Stimulated activated CD4-positive, alpha-beta T cell treated with anti-CD3 and anti-CD28 coated beads, Interleukin-12 subunit alpha, Interleukin-12 subunit beta, amount 100 ng/mL, for 4 hours (primary cell): ENCODE measurements at places on chromosomes 5 and 9.

GRCh38 chr9:121204611-121205010 is 2.9 kb upstream of the RAB14 start:
- DNase-seq: no peak

GRCh38 chr9:97997330-97998276 is 14.5 kb downstream of the ANP32B start:
- DNase-seq: no peak

DNA sequence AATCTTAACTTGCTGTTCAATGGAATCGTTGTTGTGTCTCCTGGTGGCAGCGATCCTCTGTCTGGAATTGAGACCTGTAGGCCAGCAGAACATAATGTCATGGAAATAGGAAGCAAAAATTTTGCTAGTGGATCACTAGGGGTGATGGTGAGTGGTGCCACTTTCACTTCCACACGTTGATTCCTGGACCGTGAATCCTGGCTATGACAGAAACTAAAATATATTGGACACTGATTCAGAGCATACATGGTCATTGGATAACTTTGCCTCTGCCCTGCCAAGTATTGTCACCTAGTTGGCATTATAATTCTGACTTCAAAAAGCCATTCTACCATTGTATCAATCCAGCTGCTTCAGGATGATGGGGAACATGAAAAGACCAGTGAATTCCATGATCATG is 353.2 kb downstream of the IRX1 start:
- no peak for DNase-seq

GRCh38 chr9:134061688-134062371 is 6.0 kb downstream of the BRD3 start:
- DNase-seq: no peak

DNA sequence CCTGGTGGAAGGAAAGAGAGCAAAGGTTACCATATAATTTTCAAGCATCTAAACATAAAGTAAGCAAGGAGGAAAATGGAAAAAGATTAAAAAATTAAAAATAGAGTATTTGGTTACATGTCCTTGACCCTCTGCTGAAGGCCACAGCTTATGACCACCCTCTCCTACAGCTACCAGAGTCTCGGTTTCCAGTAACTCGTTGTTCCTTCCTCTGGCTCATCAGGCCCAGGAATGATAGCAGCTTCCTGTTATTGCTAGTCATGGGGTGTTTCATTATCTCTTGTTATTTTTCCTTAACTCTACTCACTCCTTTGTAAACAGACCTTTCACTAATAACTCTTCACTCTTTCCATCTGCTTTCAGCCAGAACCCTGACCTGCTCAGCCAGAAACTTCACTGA is 102.2 kb downstream of the YTHDC2 start:
- DNase-seq: no peak

DNA sequence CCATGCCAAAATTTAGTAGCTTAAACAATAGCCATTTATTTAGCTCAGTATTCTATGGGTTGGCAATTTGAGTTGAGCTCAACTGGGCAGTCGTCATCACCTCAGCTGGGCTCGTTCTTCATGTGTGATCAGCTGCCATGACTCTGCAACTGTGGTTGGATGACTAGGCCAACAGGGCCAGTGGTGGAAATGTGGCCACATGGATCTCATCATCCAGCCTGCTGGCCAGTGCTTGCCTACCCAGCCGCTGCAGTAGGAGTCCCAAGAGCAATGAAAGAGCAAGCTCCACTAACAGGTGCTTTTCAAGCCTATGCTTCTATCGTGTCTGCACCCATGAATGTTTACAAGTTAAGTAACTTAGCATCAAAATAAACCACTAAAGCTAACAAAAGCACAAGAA is 158.0 kb downstream of the ATPSCKMT start:
- no peak for DNase-seq

DNA sequence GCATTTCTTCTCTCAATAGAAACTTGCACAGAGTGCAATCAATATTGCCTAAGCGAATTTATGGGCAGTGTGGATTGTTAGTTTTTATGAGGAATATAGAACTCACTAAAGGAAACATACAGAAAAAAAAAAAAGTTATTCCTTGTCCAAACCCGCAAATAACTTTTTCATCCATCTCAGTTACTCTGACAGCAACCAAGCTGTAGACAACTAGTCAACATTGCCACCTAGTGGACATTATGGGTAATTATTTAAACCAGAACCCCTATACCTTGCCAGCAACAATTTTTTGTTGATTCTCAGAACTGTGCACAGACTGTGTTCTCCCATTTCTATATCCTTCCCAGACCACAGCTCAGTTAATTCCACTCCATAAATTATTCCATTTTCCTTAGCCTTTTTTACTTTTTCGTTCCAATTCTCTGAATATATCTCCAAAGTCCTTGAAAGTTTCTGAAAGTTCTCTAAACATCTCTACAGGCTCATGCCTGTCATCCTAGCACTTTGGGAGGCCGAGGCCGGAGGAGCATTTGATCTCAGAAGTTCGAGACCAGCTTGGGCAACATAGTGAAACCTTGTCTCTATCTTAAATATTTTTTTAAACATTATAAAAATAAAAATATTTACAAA is 2.6 kb upstream of the AFAP1L1 start:
- no peak for DNase-seq

DNA sequence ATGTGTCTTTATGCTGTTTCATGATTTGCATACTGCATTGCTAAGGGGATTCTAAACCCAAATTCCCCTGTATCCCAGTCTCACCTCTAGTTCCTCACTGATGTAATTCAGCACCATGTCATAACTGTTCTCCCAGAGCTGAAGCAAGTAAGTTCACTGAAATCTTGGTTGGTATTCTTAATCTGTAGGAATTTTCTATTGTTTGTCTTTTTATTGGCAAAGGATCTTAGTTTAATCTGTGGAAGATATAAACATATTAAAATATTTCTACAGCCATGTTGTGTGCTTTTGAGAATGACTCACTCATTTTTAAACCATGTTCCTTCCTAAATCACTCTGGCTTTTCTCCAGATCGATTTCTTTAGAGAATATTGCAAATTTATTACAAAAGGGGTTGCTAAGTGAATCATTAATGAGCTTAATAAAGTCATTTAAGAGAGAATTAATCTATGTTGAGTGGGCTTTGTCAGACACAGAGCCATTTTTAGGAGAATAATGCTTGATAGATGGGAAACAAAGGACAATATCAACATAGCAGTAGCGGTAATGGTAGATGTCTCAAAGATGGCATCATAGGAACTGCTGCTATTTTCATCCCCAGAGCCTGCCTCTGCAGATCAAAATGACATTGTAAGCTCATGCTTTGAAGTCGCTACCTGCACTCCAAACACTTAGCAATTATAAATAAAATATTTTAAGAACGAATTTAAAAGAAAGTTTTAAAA is 110.0 kb downstream of the ENC1 start:
- no peak for DNase-seq

GRCh38 chr5:146892231-146892630 is 13.7 kb upstream of the PPP2R2B start:
- DNase-seq: no peak

GRCh38 chr5:19866090-19866450 is 121.9 kb downstream of the CDH18 start:
- DNase-seq: no peak

DNA sequence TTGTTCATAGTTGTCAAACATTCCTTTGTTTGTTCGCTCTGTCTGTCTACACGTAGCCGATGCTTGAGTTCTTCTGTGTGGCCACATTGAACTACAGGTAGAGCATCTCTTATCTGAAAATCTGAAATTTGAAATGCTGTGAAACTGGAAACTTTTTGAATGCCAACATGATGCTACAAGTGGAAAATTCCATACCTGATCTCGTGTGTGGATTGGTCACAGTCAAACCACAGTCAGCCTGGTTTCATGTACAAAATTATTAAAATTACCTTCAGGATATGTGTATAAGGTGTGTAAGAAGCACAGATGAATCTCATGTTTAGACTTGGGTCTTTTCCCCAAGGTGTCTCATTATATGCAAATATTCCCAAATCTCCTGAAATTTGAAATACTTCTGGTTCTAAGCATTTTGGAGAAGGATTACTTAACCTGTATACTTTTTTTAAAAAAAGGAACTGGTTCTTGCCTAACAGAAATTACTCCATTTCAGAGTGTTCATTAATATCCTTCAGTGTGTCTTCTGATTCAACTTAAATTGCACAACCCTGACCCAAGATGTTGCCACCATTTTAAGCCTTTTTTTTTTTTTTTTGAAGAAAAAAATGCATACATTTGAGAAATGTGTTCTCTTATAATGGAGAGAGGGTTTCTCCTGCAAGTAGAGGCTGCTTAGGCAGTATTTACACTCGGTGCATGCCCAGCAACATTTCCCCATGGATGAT is 254.3 kb downstream of the MAST4 start:
- DNase-seq: no peak

DNA sequence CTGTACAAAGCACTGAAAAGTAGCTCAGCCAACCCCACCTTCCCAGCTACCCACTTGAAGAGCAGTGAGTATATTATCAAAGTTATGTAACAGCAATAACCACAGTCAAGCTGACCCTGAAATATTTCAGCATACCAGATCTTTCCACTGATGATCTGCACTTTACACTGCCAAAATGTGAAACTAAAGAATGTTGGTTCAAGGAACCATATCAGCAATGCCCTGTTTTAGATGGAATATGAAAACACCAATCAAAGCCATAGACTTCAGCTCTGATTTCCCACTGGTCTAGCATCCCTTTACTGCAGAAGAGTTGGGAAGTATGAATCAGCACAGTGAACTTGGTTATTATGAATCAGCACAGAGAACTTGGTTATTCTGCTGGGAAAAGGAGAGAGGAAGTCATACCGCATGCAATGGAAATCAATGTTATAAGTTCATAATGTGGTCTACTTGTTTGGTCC is 20.0 kb downstream of the CEMIP2 start:
- no peak for DNase-seq

DNA sequence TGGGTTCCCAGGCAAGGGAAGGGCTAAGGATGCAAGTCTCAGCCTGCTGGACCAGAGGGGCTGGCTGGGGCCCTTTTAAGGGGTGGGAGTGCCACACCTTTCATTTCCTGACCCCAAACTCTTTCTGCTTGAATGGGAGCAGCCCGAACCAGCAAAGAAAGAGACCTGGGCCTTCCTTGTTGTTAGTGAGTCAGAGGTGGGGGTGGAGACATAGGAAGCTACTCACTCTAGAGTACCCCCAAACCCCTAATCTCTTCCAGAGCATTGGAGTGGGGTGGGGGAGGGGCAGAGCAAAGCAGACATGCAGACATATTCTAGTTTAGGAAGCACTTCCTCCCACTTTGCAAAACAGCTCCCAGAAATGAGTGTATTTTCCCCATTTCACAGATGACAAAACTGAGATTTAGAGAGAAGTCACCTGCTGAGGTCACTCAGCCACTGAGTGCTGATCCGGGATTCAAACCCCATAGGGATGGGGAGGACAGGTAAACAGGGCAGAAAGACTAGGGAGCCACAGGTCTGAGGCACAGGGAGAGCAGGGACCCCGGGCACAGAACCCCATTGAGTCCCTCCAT is 6.0 kb upstream of the AQP3 start:
- no peak for DNase-seq

DNA sequence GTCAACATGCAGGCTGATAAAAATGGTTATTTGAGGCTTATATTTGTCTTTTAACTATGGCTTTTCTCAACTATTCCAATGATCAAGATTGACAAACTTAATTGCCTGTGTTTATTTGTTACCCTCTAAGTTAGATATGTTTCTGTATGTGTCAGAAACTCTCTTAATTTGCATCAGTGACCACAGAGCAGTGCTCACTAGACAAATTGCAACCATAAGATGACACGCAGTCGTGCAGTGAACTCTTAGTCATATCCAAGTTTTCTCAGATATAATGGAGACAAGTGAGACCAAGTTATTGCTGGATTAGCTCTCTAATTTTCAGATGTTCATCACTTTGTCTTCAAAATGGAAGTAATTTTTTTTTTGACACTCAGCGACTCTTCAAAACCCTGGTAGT is 342.2 kb upstream of the RFX3 start:
- DNase-seq: no peak

DNA sequence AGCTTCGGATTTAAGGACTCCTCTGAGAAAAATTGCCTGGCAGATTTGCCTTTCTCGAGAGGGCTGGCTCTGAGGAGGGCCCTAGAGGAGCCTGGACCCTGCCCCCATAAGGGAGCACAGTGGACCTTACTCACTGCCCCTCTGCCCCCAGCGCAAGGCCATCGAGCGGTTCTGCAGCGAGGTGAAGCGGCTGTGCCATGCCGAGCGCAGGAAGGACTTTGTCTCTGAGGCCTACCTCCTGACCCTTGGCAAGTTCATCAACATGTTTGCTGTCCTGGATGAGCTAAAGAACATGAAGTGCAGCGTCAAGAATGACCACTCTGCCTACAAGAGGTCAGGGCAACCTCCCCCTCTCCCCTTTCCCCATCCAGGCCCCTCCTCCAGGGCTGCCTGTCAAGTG is 34.6 kb downstream of the CYFIP2 start:
- DNase-seq: no peak

DNA sequence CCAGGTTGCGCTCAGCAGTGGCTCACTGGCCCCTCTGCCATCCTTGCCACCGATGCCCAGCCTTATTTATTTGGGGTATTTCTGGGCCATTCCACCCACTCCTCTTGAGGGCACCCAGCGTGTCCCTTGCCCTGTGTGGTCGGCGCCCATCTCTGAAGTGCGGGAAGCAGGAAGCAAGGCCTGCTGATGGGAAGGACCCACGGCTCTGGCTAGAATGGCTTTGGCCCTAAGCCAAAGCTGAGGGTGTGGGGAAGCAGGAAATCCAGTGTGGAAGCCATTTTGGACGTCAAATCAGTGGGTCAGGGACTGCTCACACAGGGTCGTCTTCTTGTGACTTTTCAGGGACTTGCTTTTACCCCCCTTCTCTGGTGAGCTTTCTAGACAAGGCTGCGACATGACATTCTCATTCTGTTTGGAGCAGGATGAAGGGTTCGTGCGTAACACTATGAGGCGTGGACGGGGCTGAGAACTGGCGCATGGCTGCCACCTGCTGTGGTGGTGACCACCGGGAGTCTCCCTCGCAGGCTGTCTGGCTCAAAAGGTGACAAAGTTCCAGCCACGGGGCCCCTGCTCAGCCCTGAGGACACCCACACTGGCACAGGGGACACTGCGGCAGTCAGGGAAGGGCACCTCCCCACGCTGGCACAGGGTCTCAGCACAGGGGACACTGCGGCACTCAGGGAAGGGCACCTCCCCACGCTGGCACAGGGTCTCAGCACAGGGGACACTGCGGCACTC is 50.7 kb upstream of the NKD2 start:
- no peak for DNase-seq

DNA sequence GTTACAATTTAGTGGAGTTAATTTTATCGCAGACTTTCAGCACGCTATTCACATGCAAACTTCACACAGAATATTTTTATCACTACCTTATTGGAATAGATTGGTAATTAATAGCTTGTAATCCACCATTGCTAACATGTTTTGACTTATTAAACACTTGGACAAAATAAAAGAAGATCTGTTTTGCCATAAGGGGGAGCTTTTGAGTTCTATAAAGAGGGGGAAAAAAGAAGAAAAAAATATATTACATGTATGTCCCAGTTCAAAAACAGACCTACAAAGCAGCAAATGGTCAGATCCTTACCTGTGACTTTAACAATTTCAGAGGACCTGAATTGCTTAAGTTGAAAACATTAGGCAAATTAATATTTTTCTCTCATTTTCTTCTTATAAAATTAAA is 1.2 kb upstream of the PAPPA start:
- DNase-seq: no peak
